Activated effector memory CD4-positive, alpha-beta T cell treated with Interleukin-2 at 50 U/mL for 16 hours (primary cell): ENCODE measurements at places on chromosomes 12 and 14.

GRCh38 chr14:52313903-52314594 lies at the start of gene PTGER2:
Gene PTGER2 (plus strand): TSS chr14:52314312. CDS start chr14:52314549, 237 bp downstream.
- peak; percentile 76 for DNase-seq

GRCh38 chr12:4978737-4979136 lies 64.9 kb upstream of the KCNA5 start:
- no peak for DNase-seq

- DNase-seq: no peak
Observed at GRCh38 chr14:28608851-28609828, 157.4 kb upstream of the FOXG1 start.

DNA sequence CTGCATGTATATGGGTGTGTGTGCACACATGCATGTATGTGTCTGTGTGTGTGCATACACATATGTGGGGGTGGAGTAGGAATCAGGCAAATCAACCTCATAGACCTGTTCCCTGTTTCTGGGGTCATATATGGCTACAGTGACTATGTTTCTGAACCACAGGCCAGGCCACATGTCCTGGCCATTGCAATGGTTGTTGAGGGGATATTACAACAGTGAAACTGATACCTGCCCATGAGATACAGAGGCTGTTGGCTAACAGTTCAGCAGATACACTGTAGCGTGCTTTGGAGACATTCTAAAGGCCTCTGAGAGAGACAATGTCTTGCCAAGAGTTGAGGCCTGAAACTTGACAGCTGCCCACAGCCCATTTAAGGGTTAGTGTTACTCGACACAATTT lies 47.3 kb upstream of the FOS start:
- no peak for DNase-seq

DNA sequence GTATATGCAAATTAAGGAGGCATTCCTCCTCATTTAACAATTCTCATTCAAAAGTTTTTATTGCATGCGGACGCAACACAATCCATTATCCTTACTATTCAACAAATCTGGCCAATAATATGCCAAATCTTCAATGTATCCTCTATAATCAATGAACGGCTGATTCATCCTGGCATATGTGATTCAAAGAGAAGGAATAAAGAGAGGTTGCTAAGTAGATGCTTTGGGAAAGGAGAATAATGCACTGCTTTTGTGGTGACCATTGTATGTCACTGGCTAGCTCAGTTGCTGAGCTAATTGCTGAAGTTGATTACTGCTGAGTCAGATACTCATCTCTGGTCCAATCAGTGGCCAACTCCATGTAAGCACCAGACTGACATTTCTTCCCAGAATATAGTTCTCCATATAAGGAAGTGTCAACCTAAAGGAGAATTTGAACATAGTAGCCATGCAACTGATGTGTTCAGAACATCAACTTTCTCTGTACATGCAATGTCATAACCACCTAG lies 148.0 kb downstream of the PDZRN4 start:
- DNase-seq: no peak

DNA sequence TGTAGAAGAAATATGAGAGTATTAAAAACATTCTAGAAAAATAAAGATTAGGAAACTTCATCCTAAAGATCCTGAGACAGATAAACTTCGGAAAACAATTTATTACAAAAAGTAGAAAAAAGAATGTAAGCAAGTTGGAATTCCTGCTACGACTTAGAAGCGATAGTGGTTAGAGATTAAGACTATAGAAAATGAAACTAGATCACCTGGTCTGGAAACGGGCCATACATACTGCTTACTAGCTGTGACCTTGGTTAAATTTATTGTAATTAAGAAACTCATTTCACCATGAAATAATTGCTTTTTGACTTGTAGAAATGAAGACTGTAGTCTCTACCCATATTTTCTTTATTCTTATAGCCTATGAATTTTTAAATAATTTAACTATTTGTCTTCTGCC lies 614.1 kb downstream of the SLC16A7 start:
- no peak for DNase-seq

DNA sequence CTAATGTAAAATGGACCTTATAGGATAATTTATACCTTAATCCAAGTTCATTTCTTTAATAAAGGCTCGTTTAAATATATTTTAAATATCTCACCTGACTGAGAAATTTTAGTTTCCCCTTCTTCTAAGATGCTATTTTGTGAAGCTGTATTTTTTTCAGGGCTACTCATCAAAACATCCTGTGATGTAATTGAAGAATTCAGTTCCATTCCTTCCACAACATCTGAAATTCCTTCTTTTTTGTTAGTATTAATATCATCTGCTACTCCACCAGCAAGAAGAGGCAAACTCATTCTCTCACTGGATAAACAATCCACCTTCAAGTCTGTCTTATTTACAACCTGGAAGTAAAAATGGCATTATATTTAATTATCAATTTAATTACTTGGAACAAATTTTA lies 22.5 kb downstream of the LGALS3 start:
- DNase-seq: no peak
